ENCODE measurements at places on chromosomes 7 and 10. TPM values are rescaled to one million over a fixed set of nuclear protein-coding genes. Genes with fewer than 3 reads are reported as not detected.

OR2A12 gene
- total RNA-seq = not detected

ACTR3C gene
- total RNA-seq = not detected

SCIN gene
- not detected for total RNA-seq

DPYSL4 gene
- total RNA-seq = 47.1 TPM

PRKCQ gene
- total RNA-seq = 0.32 TPM

TMEM130 gene
- total RNA-seq = 1.1 TPM

C10orf105 gene
- total RNA-seq = not detected

ARHGEF35 gene
- total RNA-seq = 0.65 TPM

JMJD1C gene
- 73.1 TPM for total RNA-seq

FFAR4 gene
- not detected for total RNA-seq

AIFM2 gene
- 12.1 TPM for total RNA-seq

CALCR gene
- not detected for total RNA-seq

GIMAP1 gene
- 0.81 TPM for total RNA-seq

PRKAR2B gene
- 0.54 TPM for total RNA-seq

WBP1L gene
- 59.8 TPM for total RNA-seq

RTKN2 gene
- 0.18 TPM for total RNA-seq

CFAP70 gene
- total RNA-seq = 0.18 TPM

CLDN3 gene
- not detected for total RNA-seq

ABCB4 gene
- total RNA-seq = not detected

LRRD1 gene
- not detected for total RNA-seq

PDE6C gene
- total RNA-seq = not detected

FLNC gene
- total RNA-seq = 131 TPM

TYW1 gene
- 17.8 TPM for total RNA-seq

SLC13A1 gene
- not detected for total RNA-seq

CFTR gene
- not detected for total RNA-seq

CCDC172 gene
- total RNA-seq = not detected

NKX1-2 gene
- not detected for total RNA-seq

Data from cardiac atrium fibroblast (primary cell).